ENCODE measurements at places on chromosomes 3 and 15.
A peak's percentile ranks its signal among the peaks of the same experiment; 100 is the strongest.

- DNase-seq, result no peak
Observed at GRCh38 chr15:98804057-98804380, 155.7 kb downstream of the IGF1R start.

GRCh38 chr15:68204776-68205557 lies at the start of gene CALML4:
Gene CALML4, minus strand, starts transcription at chr15:68205332. Its CDS starts 85 bp downstream, at chr15:68205247.
- peak; percentile 61 for DNase-seq

DNA sequence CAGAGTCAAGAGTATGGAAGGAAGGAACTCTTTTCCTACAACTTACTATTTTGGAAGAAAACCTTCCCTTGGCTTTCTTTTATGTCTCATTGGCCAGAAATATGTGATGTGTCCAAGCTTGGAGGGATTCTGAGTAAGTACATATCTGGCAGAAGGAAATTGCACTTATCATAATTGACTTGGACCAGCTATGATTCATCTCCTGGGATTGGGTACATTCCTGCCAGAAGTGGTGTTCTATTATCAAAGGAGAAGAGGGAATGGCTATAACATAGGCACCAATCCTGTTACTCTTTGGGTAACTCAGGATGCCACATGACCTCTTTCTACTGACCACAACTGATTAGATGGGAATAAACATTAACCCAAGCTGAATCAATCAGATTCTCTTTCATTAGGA lies 13.5 kb upstream of the DAZL start:
- DNase-seq, result no peak

DNA sequence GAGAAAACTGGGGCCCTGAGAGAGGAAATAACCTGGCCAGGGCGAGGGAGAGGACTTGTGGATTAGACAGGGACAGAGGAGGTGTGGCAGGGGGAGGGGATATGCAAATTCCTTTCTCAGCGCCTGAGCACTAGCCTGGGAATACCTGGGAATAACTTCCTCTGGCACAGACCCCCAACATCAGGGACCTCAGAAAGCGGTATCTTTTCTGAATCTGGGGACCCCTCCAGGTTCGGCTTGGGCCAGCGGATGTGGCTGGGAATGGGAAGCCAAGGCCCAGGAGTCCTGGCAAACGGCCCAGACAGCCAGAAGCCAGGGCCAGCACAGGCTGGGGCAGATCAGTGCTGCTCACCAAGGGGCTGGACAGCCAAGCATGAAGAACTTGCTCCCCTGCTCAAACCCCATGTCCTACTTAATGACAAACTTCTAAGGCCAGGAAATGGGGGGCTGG lies 9.2 kb upstream of the ACSBG1 start:
- peak; percentile 48 for DNase-seq

DNA sequence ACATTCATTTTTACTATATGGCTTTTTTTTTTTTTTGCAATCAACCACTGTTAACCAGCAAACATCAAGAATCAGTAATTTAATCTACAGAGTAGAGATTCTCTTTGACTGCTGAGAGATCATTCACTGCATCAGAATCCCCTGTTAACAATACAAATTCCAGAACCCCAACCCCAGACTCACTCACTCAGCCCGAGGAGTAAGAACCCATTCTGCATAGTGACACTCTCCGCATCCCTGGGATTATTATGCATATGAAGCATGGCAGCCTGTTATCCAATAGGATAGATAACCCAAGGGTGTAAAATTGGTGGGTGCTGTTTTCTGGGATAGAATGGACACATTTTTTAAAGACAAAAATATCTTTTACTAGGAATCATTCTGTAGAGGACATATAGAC lies 76.3 kb upstream of the CCDC39 start:
- DNase-seq, result no peak

DNA sequence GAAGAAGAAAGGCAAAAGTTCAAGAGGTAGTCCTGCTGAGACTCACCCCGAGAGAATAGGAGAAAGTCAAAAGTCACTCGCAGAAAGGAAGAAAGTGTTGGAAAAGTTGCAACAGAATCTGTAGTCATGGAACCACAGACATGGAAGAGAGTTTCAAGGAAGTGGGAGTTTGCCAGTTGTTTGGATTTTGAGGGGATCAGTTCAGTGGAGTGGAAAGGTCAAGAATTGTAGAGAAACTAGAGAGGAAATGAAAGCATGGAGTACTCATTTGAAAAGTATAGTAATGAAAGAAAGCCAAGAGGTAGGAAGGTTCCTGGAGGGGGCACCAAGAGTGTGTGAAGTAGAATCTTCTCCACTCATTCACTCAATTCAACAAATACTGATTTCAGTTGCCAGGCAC lies 34.7 kb downstream of the SPTSSB start:
- no peak for DNase-seq

- no peak for DNase-seq
Observed at GRCh38 chr15:55475842-55476241, 32.2 kb downstream of the DNAAF4 start.

- DNase-seq, result no peak
Observed at GRCh38 chr15:85551221-85551832, 170.9 kb downstream of the AKAP13 start.

DNA sequence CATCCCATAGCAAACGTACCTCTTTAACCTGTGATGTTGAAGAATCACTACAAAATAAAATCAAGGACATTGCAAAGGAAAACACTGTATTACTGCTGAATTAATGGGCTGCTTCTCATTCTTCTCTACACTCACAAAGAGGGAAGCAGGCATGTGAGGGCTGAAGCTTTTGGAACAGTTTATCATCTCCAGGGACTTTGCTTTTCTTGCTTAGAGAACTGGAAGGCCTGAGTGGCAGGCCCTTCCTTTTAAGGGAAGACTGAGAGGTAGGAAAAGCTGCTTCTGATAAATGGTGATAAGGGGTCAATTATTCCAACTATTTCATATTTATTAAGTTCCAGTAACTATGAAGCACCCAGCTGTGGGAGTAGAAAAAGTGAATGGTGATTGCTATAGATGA lies 649.6 kb downstream of the NTRK3 start:
- DNase-seq, result no peak

Data from spinal cord (tissue), 10 donors.